SK-MEL-5 (cell line): ENCODE measurements at places on chromosomes 6 and 20. TPM values are rescaled to one million over a fixed set of nuclear protein-coding genes. Genes with fewer than 3 reads are reported as not detected.

The TAF4 gene
- total RNA-seq = 3.4 and 3.6 TPM in 2 replicates

The SYNGAP1 gene
- 0.64 and 0.85 TPM in 2 replicates for total RNA-seq

The KCNQ5 gene
- total RNA-seq = 13.9 and 24.1 TPM in 2 replicates

The EFCAB8 gene
- not detected in 2 replicates for total RNA-seq

The MYLK2 gene
- not detected in 2 replicates for total RNA-seq

The CYP24A1 gene
- total RNA-seq = not detected in 2 replicates

The MANEA gene
- total RNA-seq = 10.6 TPM in 2 replicates

The ENPP4 gene
- 1.4 and 2.1 TPM in 2 replicates for total RNA-seq

The MOG gene
- not detected in 2 replicates for total RNA-seq

The RSPO4 gene
- 0.24 TPM in 1 of 2 replicates, not detected in the other for total RNA-seq

The HLA-DPA1 gene
- total RNA-seq = 7.1 and 8.7 TPM in 2 replicates
